Frontal cortex (tissue), 4 donors: ENCODE measurements at places on chromosomes 16 and 17. TPM values are rescaled to one million over a fixed set of nuclear protein-coding genes. Genes with fewer than 3 reads are reported as not detected.

Gene NEK8
- total RNA-seq, result 0.82 TPM

Gene INPP5K
- 28.5 TPM for total RNA-seq

Gene NOD2
- under 0.01 TPM for total RNA-seq

Gene WNT3
- 6.1 TPM for total RNA-seq

Gene VKORC1
- 35.9 TPM for total RNA-seq

Gene RHBDL1
- total RNA-seq, result 2.0 TPM

Gene AGRP
- total RNA-seq, result not detected

Gene GNAO1
- 54.2 TPM for total RNA-seq

Gene CNGB1
- 1.2 TPM for total RNA-seq

Gene ZG16B
- total RNA-seq, result not detected

Gene OR4D1
- total RNA-seq, result under 0.01 TPM

Gene ZFP90
- total RNA-seq, result 109 TPM

Gene RAB37
- 0.82 TPM for total RNA-seq

Gene NLRC3
- total RNA-seq, result 0.41 TPM

Gene NPB
- total RNA-seq, result 1.2 TPM

Gene C17orf50
- total RNA-seq, result 0.41 TPM

Gene REXO5
- 7.7 TPM for total RNA-seq

Gene RILP
- total RNA-seq, result 2.9 TPM

Gene SLC52A1
- not detected for total RNA-seq

Gene ADAD2
- total RNA-seq, result not detected

Gene SCNN1B
- not detected for total RNA-seq

Gene KREMEN2
- total RNA-seq, result not detected

Gene KRT9
- total RNA-seq, result not detected

Gene WNT9B
- total RNA-seq, result not detected

Gene CDH8
- total RNA-seq, result 39.9 TPM

Gene FBF1
- 11.4 TPM for total RNA-seq

Gene ST6GALNAC2
- not detected for total RNA-seq

Gene SAMD14
- 21.2 TPM for total RNA-seq

Gene HOXB1
- not detected for total RNA-seq

Gene MMP28
- total RNA-seq, result 9.4 TPM

Gene RNF157
- total RNA-seq, result 18.3 TPM

Gene VMO1
- total RNA-seq, result 1.2 TPM

Gene EFTUD2
- total RNA-seq, result 111 TPM

Gene TPSD1
- not detected for total RNA-seq

Gene NT5C3B
- 131 TPM for total RNA-seq

Gene APOBR
- total RNA-seq, result under 0.01 TPM

Gene TNP2
- not detected for total RNA-seq

Gene DPEP2
- total RNA-seq, result 0.82 TPM

Gene CEMP1
- 0.41 TPM for total RNA-seq

Gene ZNF286A
- 177 TPM for total RNA-seq

Gene OR1F1
- total RNA-seq, result 0.41 TPM

Gene RFFL
- 5.3 TPM for total RNA-seq

Gene NUDT7
- total RNA-seq, result 0.82 TPM

Gene C17orf113
- 3.7 TPM for total RNA-seq

Gene DNASE1L2
- total RNA-seq, result 2.4 TPM

Gene TEKT1
- 0.41 TPM for total RNA-seq

Gene SECTM1
- 4.9 TPM for total RNA-seq

Gene KRTAP9-8
- total RNA-seq, result not detected
